ENCODE measurements at places on chromosomes 12 and 14.

- no peak for DNase-seq
Measured at GRCh38 chr14:30974628-30975027, 50.8 kb upstream of the AP4S1 start.

- DNase-seq: no peak
Measured at GRCh38 chr12:85424581-85425348, 144.7 kb downstream of the ALX1 start.

GRCh38 chr12:121719926-121720414 lies 7.4 kb downstream of the TMEM120B start:
- no peak for DNase-seq

DNA sequence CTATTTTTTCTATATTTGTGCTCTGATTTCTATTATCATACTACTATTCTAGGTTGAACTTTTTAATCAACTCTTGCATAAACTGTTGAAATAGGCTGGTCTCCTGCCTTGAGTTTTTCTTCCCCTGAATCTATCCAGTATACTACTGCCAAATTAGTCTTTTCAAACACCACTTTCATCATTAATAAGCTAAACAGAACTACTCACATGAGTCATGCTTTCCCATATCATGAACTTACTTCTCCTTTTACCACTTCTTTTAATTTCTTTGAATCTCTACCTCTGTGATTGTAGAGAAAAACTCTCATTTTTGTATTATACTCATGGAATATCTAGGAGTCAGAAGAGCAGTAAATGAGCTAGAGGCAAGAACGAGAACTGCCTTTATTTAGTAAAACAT lies 340.3 kb upstream of the PDE3A start:
- no peak for DNase-seq

- no peak for DNase-seq
Measured at GRCh38 chr14:89221109-89221810, 195.8 kb downstream of the FOXN3 start.
